ENCODE measurements at places on chromosomes 7 and 10.

DNA sequence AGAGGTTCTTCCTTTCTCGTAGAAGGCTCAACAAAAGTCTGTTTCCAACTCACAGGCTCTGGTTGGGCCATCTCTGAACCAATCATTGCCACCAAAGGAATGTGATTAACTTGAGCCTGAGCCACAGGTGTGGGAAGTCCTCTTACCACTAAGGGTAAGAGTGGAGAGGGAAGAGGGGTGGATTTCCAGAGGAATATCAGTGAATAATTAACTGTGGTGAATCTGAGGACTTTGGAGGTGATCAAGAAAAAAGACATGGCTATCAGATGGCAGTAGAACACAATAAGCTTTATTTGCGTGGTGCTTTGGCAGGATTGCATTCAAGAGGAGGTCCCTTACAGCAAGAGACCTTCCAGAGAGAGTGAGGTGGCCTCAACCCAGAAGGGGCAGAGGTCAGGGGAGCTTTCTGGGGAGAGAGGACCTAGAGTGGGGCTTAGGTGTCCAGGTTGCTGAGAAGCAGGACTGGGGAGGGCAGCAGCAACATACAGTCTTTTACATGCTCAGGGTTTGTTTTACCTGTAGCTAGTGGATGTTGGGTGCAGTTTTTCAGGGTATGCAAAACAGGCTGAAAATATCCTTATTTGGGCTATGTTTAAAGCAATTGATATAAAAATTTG, 61.4 kb downstream of the BBS9 start:
- DNase-seq, result no peak

- no peak for DNase-seq
Measured at GRCh38 chr7:34133983-34134782, 228.8 kb downstream of the BMPER start.

- no peak for DNase-seq
Measured at GRCh38 chr10:109969760-109970346, 37.9 kb upstream of the ADD3 start.

GRCh38 chr7:142803901-142804300, 33.1 kb downstream of the PRSS2 start:
- DNase-seq, result no peak

- no peak for DNase-seq
Measured at GRCh38 chr7:132393789-132394261, 182.4 kb downstream of the PLXNA4 start.

GRCh38 chr10:32957341-32958084, 517 bp downstream of the ITGB1 start:
- no peak for DNase-seq

DNA sequence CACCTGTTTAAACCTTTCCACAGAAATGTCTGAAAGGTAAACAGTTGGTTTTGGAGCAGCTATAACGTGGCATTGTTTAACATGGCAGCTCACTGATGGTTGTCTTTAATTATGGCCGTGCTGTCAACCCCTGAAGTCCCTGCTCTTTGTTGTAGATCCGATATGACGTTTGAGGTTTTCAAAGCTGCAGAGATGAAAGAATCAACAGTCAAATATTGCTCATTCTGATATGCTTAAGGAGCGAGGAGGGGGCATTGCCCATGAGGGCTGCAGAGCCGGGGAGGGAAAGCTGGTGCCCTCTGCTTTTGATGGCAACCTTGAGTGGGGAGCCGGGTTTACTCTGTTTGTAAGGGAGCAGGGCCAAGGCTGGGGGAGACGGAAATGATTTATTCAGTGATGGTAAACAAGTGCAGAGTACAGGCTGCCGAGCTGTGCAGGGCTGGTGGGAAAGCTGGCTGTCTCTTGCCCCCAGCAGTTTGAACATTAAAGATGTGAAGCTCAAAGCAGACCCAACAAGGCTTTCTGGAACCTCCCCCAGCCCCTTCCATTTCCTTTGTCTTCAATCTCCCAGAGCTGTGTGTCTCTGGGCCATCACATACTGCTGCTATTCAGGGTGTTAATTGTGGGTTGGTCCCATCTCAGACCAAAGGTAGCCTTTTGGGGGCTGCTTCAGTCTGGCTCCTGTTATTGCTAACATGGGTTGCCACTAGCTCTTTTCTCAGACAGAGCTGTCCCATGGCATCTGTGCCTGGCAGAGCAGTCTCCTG, 345.5 kb downstream of the LRMDA start:
- no peak for DNase-seq

- DNase-seq, result no peak
Measured at GRCh38 chr10:11448190-11448544, 163.3 kb downstream of the USP6NL start.
